Karpas-422 (cell line): ENCODE measurements at places on chromosomes 7 and 10.

- peak; percentile 52 for DNase-seq
Observed at GRCh38 chr7:143015926-143016490, 10.9 kb downstream of the OR9A2 start.

DNA sequence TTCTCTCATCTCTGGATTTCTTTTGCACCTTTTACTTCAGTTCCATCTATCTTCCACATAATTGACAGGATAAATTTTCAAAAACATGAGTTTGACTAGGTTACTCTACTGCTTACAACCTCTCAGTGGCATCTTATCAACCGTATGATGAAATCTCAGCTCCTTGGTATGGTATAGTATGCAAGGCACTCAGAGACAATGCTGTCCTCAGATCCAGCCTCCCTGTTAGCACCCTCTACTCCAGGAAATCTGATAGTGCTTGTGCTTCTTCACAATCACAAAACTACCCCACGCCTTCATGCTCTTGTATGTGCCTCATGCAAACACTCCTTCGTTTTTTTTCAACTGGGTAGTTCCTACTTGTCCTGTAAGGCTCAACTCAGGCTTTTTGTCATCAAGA, 330.7 kb downstream of the GPR158 start:
- DNase-seq: no peak

DNA sequence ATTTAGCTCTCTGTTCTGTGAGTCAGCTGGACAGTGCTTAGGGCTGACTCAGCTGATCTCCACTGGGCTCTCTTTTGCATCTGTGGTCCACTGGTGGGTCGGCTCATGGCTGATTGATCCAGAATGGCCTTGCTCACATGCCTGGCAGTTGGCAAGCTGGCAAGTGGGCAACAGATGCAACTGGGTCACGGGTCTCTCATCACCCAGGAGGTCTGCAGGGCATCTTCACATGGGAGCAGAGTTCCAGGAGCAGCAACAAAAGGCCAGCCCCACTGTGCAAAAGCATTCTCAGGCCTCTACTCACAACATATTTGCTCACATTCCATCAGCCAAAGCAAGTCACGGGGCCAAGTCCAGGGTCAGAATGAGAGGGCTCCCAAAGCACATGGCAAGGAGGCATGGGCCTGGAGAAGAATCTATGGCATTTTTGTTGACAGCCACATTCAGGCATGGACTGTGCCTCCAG, 98.8 kb downstream of the OAT start:
- DNase-seq: no peak

DNA sequence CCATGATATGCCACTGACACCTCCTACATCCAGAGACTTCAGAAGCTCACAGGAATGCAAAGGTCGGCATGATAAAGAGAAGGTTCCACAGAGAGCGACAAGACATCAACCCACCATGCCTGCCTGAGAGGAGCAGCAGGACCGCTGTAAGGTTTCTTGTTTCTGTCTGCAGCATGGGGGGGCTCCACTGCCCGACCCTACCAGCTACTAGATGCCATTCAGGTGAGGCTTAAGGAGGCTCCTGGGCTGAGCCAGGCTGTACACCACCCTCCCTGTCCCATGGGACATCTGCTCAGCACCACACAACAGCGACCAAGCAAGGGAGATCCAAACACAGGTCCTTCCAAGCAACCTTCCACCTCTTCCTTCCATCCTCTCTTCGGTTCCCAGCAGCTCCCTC, 234.6 kb downstream of the TNS3 start:
- no peak for DNase-seq

GRCh38 chr7:128887169-128888038, 23.1 kb downstream of the KCP start:
- no peak for DNase-seq

DNA sequence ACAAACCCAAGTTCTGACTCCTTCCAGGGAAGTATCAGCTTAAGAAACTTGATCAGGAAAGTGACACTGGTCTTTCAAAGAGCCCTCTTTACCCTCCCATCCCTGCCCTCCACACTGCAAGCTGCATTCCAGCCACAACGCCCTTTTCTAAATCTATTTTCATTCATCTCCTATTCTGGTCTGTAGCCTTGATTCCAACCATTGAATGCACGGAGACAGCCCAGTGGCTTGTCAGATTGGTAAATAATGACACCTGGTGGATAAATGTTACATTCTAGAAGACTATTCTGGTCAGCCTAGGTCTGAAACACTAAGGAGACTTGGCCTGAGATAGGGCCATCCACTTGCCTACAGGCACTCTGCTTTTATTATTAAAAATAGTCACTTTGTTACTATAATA, 20.9 kb downstream of the MORN4 start:
- DNase-seq: peak; percentile 62

DNA sequence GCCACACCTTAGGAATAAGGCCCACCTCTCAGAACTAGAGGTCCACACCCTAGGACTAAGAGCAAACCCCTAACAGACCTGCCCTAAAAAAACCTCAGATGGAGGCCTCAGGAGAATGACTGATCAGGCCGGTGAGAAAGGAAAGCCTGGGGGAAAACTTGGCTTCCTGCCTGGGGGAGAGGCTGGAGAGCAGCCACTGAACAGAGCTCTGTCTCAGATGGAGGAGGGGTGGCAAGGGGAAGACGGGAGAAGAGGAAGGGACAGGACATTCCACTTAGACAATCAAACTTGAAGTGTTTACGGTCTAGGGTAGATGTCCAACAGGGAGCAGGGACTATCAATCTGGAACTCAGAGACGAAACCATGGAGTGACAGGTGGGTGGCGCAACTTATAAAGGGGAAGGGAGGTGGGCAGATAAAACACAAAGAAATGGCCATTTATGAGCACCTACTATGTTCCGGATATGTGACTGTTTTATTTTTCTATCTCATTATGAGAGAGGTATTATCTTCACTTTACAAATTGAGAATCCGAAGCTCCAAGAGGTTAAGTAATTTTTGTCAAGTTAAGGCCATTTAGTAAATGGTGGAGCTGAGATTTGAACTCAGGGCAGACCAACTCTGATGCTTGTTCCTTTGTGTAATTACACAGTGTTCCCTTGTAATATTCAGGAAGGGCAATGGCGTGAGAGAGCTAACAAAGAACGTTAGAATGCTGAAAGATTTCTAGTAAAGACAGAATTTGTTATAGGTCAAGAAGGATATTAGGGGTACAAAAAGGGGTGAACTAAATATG, 82.6 kb downstream of the DNMBP start:
- no peak for DNase-seq

GRCh38 chr10:110636932-110637557, 7.1 kb upstream of the RBM20 start:
- DNase-seq: no peak
